ENCODE measurements at places on chromosomes 5 and 9.

GRCh38 chr9:21015995-21016394, 15.4 kb downstream of the HACD4 start:
- DNase-seq = no peak

DNA sequence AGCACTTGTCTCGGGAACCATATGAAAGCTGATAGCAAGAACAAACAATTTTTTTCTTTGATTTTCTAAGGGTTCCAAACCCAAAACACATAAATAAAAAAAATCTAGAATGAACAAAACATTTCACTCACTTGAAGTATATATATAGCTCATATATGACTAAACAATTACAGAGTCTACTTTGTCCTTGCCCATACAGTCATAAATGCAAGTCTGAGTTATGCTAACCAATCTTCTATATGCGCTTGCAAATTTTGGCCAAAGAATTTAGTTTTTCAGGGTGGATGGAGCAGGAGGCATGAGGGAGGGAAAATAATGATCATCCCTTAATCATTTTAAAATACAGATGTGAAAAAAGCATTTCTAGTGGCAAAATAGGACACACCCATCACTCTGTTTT, 370.1 kb downstream of the BNC2 start:
- no peak for DNase-seq

DNA sequence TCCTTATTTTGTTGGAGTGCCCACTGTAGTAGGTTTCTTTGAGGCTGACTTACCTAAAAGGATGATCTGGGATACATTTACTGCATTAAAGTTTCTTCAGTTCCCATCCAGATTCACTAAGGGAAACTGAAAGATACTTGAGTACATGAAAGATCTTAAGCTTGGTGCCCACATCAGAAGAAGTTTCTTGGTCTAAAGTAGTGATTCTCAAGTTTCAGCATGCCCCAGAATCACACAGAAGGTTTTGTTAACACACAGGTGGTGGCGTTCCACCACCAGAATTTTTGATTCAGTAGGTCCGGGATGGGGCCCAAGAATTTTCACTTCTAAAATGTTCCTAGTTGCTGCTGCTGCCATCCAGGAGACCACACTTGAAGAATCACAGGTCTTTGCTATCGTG, 171.0 kb downstream of the ZNF462 start:
- no peak for DNase-seq

- no peak for DNase-seq
Measured at GRCh38 chr9:125119643-125120286, 23.6 kb downstream of the SCAI start.

DNA sequence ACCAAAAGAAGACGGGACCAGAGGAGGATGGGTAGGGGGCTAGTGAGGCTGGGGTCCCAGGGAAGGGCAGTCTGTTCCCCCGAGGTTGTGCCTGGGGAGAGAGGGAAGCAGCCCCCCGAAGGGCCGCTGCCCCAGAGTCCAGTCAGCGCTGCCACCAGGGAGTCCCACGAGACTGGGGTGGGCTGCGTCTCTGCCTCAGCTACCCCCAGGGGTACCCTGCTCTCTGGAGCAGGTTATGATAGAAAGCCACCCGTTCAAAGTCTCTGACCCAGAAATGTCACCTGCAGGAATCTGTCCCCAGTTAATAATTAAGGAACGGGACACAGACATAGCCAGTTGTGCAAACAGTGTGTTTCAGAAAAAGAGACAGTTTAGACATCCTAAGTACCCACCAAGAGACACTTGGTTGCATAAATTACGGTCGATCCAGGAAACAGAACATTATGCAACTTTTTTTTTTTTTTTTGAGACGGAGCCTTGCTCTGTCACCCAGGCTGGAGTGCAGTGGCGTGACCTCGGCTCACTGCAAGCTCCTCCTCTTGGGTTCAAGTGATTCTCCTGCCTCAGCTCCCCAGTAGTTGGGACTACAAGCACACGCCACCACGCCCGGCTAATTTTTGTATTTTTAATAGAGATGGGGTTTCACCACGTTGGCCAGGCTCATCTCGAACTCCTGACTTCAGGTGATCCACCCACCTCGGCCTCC, 10.7 kb upstream of the AGPAT2 start:
- peak; percentile 68 for DNase-seq

DNA sequence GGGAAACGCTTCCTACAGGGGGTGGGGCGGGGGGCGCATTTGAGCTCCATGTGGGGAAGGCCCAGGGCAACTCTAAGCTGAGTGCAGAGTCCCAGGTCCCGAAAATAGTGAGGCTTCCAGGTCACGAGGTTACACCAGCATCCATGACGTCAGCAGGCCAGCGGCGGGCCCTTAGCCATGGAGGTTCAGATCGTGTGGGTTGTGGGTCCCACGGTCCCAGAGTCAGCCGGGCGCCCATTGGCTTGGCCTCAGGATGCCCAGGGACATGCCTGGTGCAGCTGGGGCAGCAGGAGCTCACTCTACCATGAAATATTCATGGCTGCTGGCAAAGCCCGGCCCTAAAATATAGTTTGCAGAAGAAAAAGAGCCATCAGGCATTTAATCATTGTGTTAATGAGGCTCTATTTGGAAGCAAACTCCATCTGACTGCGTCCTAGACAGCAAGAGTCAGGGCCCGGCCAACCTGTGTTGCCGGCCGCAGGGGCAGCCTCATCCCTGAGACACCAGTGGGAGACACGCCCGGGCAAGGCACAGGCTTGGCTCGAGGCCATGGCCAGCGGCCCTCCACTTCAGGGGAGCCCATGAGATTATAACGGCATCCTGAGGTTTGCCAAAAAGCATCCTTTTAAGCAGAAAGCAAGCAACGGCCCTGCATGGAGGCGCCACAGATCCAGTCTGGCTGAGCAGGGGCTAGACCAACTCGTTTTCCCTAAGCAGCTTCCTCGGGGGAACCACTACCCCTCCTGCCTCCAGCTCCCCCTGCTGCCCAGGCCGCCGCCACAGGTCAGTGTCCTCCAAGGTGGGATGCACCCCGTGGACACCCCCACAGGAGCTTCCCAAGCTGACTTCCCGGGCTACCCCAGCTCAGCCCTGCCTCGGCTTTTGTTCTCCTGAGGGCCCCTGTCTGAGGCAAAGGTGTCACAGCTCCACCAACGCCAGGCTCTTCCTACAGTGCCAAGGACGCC, 108.9 kb upstream of the PPP1R26 start:
- DNase-seq = no peak

DNA sequence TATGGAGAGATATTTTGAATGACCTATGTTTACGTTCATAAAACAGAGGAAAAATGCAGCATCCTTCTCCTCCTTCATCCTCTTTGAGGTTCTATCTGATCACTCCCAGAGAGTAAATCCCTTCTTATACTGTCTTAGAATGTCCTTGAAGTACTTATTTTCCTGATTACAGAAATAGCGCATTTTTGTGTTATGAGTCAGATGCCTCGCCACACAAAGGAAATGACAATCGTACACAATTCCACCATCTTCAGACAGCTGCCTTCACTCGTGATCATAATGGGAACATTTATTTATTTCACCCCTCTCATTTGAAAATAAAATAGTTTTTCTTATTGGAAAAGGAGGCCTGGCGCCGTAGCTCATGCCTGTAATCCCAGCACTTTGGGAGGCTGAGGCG, 2.4 kb upstream of the GLT6D1 start:
- DNase-seq = no peak

GRCh38 chr9:27514551-27514950, 9.5 kb upstream of the IFNK start:
- no peak for DNase-seq

DNA sequence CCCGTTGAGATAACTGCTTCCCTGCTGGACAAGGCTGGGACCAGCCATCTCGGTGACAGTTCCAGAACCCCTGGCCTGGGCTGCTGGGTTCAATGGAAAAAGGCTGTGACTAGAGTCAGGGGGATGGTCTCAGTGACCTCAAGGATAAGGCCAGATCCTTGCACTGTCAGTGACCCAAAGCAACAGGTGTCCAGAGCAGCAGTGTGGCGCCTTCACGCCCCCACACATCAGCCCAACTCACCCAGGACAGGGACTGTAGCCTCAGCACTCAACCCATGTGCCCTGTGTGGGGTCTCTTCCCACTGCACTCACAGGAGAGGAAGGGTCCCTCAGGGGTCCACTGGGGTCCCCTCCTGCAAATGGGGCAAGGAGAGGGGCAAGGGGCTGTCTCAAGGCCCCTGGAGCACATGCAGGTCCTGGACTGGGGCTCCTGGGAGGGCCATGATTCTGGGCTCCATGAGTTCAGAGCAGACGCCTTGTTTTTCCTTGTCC, 698 bp upstream of the LCN2 start:
- DNase-seq = no peak

GRCh38 chr5:150305557-150305956, 2.9 kb upstream of the ARSI start:
- no peak for DNase-seq

GRCh38 chr5:16909464-16909863, 26.6 kb downstream of the MYO10 start:
- no peak for DNase-seq

- DNase-seq = no peak
Measured at GRCh38 chr9:26802921-26803320, 89.7 kb downstream of the CAAP1 start.

- no peak for DNase-seq
Measured at GRCh38 chr9:12753931-12754330, 20.9 kb upstream of the LURAP1L start.

DNA sequence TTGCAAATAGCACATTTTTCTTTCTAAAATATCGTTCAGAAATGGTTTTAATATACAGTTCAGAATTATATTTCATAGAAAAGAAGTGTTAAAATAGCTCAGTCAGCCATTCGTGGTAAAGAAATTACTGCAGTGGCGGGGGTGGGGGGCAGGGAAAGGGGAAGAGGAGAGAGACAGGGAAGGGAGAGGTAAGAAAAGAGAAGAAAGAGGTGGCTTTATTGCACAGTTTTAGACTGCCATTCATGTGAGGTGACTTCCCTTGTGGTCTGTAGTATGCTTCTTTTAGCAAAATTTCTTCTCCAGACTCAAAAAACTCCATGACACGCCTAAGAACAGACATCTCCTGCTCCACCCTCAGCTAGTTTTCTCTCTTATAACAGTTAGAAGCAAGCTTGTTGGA, 259.6 kb downstream of the TRPM3 start:
- DNase-seq = no peak

All from Kasumi-1 (cell line).